Osteocyte (in vitro differentiated cells): ENCODE measurements at places on chromosomes 12 and 14. TPM values are rescaled to one million over a fixed set of nuclear protein-coding genes. Genes with fewer than 3 reads are reported as not detected.
A peak's percentile ranks its signal among the peaks of the same experiment; 100 is the strongest.

- no peak for DNase-seq
Observed at GRCh38 chr14:104993306-104993705, 7.7 kb downstream of the CLBA1 start.

Gene LGALS3
- 90.8 and 91.0 TPM in 2 replicates for total RNA-seq

DNA sequence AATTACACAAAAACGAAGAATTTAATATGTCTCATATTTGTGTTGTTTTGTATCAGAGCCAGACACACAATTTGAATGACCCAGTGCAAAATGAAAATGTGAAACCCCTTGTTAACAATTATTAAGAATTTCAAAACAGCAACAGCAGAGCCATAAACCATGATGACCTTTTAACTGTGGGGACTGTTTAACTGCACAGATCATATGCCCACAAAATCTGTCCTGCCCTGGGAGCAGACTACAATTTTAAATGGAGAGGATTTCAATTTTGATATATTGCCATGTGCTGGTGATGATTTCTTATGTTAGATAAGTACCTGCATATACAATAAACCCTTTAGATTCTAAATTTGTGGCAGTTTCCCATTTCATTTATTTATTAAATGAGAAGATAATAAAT, 455.5 kb upstream of the MGAT4C start:
- DNase-seq, result no peak

Gene DDX24
- total RNA-seq, result 167 and 170 TPM in 2 replicates

GRCh38 chr12:108948367-108948766, 68.5 kb downstream of the DAO start:
- no peak for DNase-seq

GRCh38 chr14:32633224-32633859, 304.2 kb downstream of the AKAP6 start:
- no peak for DNase-seq

- DNase-seq, result peak; percentile 86
Observed at GRCh38 chr12:120598674-120599463, 17.7 kb upstream of the POP5 start.

- DNase-seq, result no peak
Observed at GRCh38 chr12:14443531-14443930, 78.0 kb downstream of the ATF7IP start.

- DNase-seq, result no peak
Observed at GRCh38 chr14:103107941-103108748, 13.6 kb downstream of the EXOC3L4 start.

DNA sequence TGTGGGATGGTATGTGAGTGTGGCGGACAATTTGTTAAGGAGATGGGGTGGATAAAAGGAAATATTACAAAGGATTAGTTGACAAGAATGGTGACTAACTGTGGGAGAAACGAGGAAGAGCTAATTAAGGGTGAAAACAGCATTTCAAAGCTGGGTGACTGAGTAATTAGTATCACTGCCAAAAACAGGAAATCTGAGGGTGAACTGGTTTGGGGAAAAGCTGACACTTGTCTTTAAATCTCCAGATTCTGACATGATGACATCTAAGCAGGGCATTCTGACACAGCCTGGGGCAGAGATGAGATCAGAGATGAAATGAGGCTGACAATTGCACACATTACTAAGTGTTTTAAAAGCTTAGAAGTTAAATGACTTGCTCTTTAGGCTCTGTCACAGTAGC, 42.4 kb upstream of the CCDC175 start:
- DNase-seq, result no peak

Gene TAS2R46
- 1.3 and 1.5 TPM in 2 replicates for total RNA-seq

GRCh38 chr12:27193106-27193505, 51.0 kb upstream of the STK38L start:
- DNase-seq, result no peak

Gene NFATC4
- 197 and 223 TPM in 2 replicates for total RNA-seq

DNA sequence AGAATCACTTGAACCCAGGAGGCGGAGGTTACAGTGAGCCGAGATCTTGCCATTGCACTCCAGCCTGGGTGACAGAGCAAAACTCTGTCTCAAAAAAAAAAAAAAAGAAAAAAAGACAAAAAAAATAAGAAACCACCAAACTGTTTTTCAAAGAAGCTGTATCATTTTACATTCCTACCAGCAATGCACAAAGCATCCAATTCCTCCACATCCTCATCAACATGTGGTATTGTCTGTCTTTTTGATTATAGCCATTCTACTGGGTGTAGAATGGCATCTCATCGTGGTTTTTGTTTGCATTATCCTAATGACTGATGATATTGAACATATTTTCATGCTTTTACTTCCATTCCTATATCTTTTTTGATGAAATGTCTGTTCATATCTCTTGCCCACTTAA, 36.2 kb upstream of the GNG2 start:
- no peak for DNase-seq

Gene KLRC1
- not detected in 2 replicates for total RNA-seq

DNA sequence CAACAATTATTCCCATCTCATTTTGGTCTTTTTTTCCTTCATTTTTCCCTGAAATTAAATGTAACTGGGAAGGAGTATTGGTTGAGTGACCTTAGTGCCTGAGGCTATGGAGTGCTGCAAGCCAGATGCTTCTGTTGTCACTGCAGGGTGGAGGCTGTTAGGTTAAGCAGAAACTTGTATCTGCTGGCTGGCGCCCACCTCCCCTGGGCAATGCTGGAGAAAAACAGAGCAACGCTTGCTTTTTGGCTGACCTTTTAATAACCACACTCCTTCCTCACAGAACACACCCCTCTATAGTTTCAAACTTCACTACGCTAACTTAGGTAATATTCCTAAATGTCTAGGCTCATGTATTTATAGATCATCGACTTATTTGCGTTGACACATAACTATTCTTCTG, 583.5 kb upstream of the NOVA1 start:
- DNase-seq, result no peak

DNA sequence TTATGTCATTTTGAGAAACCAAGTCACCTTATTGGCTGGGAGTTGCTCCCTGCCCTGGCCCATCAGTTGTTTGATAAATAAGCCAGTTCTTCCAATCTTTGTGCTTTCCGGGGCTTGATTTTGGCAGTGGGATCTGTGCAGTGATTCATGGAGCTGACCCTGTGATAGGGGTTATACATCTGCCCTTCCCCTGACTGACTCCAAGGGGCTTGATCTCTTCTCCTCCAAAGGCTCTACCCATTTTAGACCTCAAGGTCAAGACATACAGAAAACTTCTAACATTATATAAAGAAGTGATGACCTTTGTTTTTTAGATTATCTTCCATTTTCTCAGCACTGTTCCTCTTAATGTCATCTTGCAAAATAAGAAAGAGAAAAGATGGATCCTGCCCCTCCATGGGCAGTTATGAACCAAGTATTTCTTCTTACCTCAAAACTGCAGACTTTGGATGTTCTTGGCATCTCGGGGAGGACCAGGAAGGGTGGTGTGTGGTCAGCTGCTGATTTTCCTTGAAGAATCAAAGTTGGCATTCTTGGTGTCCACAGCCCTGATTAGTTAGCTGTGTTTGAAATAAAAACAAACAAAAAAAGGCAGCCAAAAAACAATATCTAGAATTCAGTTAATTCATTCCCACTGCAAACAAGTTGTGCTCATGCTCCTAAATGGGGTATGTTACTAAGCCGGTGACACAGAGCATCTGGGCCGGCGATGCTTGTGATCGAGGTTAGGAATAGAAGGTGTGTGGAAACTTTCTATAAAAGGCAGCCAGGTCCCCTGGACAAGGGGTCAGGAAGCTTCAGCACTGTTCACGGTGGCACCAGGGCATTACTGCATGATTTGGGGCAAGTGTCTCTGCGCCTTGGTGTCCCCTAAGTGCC, 120.2 kb downstream of the SAMD4A start:
- no peak for DNase-seq

Gene SLC38A4
- 11.4 TPM in 2 replicates for total RNA-seq

DNA sequence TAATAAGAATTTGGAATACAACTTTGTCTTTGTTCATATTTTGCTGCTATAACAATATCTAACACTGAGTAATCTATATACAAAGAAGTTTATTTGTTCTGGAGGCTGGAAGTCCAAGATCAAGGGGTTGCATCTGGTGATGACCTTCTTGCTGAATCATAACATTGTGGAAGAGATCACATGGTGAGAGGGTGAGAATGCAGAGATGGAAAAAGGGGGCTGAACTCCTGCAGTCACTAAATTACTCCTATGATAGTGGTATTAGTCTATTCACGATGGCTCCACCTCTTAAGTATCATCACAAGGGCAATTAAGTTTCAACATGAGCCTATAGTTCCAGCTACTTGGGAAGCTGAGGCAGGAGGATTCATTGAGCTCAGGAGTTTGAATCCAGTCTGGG, 4.5 kb upstream of the AKAP6 start:
- DNase-seq, result no peak

Gene CIROP
- total RNA-seq, result not detected in 2 replicates

GRCh38 chr14:46279327-46279726, 372.3 kb downstream of the RPL10L start:
- no peak for DNase-seq

- DNase-seq, result no peak
Observed at GRCh38 chr12:120713861-120714482, 3.7 kb downstream of the UNC119B start.

DNA sequence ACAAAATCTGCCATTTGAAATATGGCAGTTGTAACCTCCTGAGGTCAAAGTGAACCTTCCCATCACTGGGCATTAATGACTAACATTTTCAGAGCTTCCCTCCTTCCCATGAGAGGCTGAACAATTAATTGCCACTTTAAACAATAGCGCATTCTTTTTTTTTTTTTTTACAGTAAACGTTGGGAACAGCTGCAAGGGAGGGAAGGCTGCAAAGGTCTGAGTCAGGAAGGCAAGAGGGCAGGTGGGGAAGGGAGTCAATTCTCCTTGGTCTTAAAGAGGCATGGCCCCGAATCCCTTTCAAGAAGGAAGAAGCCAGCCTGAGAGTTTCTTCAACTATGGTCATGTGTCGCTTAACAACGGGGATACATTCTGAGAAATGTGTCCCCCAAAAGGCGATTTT, 41.0 kb upstream of the PLEKHG3 start:
- no peak for DNase-seq

Gene SERPINA9
- not detected in 2 replicates for total RNA-seq

Gene ASIC1
- total RNA-seq, result 2.1 and 3.0 TPM in 2 replicates

Gene FITM1
- 0.63 and 0.73 TPM in 2 replicates for total RNA-seq

DNA sequence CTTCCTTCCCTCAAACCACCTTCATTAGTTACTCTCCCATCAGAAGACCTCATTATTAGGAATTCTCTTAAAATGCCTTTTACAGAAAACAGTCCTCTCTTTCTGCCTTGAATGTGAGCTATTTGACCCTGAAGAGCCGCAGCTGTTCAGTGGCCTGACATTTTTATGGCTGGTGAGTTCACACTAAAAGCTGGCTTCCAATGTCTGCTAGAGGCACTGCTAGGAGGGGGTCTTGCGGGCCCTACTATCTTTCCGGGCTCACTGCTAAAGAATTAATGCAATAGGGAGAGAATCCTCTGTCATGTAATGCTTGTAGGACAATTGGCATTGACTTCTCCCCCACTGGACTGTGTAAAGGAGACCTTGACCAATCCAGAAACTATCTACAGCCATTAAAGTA, 87.7 kb downstream of the GPR135 start:
- no peak for DNase-seq

- peak; percentile 21 for DNase-seq
Observed at GRCh38 chr14:99413172-99413571, 67.5 kb downstream of the SETD3 start.

Gene RDH16
- 0.16 and 0.27 TPM in 2 replicates for total RNA-seq
